ENCODE measurements at places on chromosomes 3 and 15. TPM values are rescaled to one million over a fixed set of nuclear protein-coding genes. Genes with fewer than 3 reads are reported as not detected.

CCDC71 gene
- 19.2 TPM for total RNA-seq

SLC9C1 gene
- not detected for total RNA-seq

CFAP44 gene
- total RNA-seq, result 5.8 TPM

XCR1 gene
- total RNA-seq, result not detected

ADAMTS9 gene
- 2.7 TPM for total RNA-seq

EOMES gene
- total RNA-seq, result not detected

CNTN6 gene
- total RNA-seq, result not detected

DNA sequence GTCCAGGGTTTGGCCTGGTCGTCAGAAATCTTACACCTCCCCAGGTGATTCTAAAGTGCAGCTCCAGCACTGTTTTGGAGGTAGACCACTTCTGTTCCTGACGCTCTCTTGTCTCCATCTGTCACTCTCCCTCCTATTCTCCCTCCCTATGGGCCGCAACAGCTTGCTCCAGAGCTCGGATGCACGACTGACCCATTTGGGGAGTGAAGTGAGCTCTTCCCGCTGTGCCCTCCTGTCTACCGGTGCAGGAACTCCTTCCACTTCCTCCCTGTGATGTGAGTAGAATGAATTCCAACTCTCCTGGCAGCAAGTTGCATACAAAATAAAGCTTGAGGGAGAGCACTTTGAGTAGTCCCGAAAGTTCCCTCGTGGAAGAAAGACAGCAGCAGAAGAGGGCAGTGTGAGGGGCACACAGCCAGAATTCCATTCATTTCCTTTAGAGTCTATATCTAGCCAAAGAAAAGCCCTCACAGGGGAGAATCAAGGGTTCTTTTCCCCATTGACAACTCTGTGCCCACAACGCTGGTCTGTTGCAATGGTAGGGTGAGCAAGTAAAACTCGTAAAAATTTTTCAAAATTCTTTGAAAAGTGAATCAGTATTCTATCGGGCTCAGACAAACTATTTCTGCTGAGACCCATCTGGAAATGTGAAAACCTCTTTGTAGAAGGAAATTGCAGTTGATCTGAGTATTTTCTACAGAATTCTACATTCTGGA lies 39.9 kb upstream of the BDH1 start:
- peak; percentile 62 for DNase-seq

DNA sequence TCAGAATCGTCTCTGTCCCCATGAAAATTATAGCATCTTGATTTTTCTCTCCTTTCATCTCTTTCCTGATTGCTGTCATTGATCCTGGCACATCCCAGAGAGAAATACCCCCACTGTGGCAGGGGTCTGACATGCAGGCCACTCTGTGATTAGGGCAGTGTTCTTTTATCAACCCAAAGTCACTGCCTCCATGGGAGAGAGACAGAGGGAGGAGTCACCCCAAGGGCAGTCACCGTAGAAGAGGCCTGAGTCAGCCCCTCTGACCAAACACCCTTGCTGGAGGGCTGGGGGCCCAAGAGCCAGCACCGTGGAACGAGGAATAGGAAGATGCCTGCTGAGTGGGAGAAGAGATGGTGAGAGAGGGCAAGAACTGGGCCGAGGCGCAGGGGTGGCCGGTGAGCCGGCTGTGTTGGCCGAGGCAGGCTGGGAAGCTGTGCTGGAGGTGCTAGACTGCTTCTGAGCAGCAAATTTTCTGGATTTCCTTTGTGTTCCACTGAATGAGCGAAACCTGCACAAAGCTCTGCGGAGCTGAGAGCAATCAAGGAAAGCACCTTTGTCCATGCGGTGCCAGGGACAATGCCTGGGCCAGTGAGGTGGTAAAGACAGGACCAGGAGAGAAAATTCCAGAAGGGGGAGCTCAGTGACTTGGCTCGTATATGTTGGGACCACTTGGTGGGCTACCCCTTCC lies 103.8 kb downstream of the ADCY5 start:
- peak; percentile 29 for DNase-seq

DNA sequence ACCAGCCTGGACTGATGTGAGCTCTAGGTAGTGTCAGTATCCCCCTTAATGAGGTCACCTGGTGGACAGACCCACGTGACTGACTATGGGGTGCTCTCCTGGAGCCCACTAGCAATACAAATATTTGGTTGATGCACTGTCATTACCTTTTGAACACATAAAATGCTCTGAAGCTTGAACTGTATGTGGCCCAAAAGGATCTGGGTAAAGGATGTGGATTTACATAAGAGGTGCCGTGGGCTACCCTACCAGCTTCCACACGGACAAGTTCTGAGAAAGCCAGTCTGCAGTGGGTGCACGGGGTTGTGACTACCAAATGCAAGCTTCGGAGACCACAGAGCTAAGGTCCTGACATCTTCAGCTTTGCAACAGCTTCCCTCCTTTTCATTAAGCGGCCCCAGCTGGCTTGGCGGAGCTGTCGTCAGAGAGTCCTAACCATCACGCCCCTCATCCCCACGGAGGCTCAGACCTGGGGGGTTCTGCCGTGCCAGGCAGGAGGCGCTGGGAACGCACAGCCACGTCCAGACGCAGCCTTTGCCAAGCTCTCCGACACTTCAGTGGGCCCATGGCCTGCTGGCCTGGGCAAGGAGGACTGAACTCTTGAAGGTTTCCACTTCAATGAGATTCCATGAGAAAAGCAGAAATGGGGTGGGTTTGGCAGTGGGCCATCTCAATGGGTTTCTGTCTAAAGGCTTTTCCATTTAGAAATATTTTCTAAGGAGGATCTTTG lies 228.3 kb downstream of the ADAMTS17 start:
- peak; percentile 86 for DNase-seq

DNA sequence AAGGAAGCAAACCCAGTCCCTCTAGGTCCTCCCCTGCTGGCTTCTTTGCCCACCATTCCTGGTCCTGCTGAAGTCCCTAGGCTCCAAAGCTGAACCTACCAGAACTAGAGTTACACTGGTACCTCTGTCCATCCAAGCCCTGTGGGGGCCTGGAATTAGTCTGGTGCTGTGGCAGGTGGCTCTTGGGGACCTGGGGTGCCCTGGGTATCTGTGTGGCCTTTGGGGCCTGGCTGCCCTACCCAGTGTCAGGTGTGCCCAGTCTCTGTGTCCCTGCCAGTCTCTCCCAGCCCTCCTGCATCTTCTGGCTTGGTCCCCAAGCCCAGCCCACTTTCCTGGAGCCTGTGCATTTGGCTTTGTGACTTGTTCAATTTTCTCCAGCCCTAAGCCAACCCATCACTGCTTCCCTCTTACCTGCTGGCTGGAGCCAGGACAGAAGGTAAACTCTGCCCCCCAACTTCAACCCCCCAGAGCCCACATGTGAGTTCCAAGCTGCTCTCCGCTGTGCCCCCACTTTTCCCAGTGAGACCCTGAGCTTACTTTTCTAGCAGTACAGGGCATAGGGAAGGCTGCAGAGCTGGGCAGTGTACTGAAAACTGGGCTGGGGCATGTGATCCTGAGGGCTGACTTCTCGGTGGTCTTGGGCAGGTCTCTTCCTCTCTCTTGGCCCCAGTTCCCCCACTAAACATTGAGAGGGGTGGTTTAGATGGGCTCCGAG lies 28.3 kb upstream of the HHATL start:
- no peak for DNase-seq

GRCh38 chr3:60742606-60743145 lies 508.6 kb downstream of the FHIT start:
- DNase-seq, result peak; percentile 44

- DNase-seq, result no peak
Observed at GRCh38 chr3:8867646-8868045, 95.6 kb downstream of the RAD18 start.

DNA sequence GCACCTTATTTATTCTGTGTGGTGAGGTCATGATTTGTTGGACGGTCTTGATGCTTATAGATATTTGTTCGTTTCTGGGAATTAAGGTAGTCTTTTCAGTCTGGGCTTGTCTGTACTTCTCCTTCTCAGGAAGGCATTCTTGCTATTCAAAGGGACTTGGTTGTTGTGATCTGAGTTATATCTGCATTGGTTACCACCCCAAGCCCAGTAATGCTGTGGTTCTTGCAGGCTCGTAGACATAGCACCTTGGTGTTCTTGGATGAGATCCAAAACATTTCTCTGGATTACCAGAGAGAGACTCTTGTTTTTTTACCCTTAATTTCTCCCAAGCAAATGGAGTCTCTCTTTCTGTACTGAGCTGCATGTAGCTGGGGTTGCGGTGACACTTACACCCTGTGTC lies 128.0 kb upstream of the CBLB start:
- DNase-seq, result no peak

DNA sequence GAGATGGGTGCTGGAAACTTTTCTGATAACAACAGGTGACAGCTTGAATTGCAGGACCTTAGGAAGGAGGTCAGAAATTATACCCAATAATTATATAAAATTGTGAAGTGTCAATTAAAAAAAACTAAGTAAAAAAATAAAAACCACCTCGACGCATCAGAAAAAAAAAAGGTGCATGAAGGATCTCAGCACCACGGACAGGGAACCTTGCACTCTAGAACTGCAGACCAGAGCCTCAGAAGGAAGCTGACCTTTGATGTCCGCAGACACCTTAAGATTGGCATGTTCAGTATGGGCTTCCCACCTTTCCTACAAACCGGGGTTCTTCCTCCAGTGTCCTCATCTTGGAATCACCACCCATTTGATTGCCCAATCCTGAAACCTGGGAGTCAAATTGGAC lies 60.9 kb downstream of the SCN10A start:
- no peak for DNase-seq
